Fibroblast of skin of left quadriceps (primary cell): ENCODE measurements at places on chromosomes 1 and 21.

DNA sequence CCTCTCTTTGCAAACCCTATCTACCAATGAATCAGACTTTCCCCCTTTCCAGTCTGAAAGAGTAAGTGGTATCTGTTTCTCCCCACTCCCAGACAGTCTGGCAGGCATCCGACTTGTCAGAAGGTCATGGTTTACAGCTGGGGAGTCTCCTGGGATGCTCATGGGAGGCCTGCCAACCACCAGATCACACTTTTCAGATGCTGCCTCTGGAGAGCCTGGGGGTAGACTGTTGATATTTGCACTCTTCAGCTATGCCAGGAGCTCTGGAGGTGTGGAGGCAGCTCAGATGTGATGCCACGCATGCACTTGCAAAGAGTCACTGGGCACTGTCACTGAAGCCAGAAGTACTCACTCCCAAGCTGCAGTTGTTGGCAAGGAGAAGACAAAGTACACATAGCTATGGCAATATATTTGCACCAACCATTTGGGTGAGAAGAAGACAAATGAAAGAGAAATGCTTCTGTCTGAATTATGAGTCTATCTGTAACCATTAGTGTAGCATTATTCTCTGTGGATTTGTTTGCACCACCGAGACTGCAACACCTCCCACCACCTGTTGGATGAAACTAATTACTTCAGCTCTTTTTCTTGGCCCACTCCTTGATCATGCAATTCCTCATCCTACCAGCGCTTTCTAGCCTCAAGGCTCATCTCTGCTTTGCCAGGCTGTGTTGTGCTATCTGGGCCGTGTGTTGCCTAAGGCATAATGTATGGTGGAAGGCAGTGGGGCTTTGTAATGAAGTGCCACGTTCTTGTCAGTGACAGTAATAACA lies 133.0 kb upstream of the SPAG17 start:
- no peak for DNase-seq

- DNase-seq = no peak
These were observed 35.9 kb downstream of the TMCC2 start for GRCh38 chr1:205263580-205264190.

DNA sequence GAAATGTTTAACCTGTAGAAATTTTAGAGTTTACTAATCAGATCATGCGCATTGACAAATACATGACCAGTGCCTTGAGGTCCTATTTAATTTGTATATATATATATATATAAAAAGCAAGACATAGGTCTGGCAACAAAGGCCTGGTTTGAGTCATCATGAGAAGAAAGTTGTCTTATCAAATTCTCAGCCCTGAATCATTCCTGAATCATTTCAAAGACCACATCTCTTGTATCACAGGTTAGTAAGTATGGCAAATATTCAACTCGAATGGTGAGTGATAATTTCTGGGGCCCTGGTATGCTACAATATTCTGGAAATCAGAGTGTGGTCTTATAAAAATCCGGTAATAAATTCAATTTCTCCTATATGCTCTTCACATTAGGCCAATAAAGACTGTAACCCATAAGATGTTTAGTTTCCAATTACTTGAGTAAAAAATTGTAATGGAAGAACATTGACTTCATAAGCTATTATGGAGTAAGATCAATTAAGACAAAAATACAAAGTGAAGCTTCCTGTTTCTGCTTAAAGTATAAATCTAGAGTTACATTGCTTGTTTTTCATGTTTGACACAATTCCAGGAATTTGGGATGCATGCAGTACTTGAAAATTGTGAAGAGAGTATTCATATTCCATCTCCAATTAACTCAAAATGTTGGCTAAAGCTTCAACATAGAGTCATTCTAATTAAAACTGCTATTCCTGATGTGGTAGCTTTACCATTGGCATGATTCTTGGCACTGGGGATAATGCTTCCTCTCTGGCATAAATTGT lies 309.4 kb downstream of the BRINP3 start:
- no peak for DNase-seq

- no peak for DNase-seq
These were observed 24.2 kb upstream of the ATP6V1G3 start for GRCh38 chr1:198564716-198565115.

GRCh38 chr21:20004367-20004766 lies 993.8 kb upstream of the NCAM2 start:
- DNase-seq = no peak

- DNase-seq = no peak
These were observed 874 bp downstream of the FAAP20 start for GRCh38 chr1:2193514-2194281.

DNA sequence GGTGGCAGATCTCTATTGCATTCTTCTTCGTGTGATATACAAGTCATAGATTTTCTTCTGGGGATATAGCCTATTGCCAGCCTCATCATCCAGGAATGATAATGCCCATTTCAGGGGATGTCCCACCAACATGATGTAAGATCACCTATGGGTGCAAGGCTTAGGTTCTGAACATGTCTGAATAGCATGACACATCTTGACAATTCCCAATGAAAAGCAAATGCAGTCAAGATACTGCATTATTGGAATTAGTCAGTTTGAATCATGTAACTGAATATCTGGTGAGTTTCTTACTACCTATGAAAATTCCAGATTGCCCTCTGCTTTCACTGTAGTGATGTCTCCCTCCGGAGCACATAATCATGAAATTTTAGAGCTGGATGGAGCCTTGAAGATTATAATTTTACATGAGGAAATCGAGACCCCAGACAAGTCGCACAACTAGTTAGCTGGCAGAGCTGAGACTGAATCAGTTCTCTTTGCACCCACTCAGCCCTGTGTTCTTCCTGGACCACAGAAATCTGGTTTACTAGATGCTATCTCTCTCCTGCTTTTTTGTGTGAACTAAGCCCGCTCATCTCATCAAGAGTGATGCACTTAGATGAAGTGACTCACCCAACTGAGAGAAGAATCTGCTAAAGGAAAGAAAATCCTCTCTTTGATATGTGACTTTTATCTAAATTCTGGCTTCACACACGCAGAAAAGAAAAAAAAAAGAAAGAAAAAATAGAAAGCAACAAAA lies 65.0 kb downstream of the WDR64 start:
- no peak for DNase-seq

DNA sequence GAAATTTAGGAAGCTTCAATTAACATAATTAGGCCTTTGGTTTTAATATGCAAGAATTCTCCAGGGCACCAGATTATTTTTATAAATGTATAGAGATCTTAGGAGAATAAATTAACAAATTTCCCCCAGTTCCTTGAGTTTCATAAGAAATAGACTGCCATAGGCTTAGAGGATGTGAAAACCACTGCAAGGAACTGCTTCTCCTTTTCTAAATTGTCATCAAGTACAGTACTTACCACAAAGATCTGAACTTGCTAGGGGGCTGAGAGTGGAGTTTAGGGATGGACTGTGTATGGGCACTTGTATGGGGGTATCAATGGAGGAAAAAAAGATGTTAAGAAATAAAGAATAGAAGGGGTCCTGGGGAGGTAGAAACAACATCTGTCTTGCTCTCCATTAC lies 31.1 kb downstream of the LHX8 start:
- DNase-seq = no peak

DNA sequence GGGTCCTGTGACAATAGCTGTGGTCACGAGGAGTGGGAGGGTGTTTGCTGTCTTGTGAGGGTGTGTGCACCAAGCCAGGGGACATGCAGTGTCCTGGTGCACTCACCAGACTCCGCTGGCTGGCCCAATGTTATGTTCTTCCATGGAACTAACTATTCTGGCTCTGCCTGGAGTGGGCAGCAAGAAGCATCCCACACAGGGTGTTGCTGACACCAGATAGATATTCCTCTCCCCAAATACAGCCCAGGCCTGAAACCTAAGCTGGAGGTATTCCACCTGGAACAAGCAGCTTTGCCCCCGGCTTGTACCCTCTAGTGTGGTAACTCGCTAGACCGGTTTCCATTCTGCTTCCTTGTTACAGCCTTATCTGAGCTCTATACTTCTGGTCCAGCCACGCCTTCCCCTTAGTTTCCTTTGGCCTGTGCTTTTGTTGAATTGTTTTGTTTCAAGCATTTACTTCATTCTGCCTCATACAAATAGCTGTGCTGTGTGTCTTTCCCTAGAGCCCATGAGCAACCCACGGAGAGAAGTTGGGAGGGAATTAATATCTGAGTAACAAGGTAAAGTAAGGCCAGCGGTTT lies 14.7 kb upstream of the LY9 start:
- no peak for DNase-seq
